ENCODE measurements at places on chromosomes 2 and 18.

DNA sequence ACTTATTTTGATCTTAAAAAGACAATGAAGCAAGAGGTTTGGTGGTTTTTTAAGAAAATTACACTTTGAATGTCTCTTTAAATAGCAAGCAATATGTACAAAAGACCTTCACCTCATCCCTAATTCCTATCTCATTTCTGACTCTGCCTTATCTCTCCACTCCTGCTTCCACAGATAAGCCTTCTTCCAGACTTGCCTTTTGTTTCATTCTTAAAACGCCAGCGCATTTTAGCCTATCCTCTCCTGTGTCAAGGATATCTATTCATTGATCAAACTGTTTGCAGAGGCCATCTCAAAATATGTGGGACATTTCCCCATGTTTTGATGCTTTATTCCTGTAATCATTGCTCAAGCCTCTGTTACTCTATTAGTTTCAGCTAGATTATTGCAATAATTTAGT is 562.5 kb downstream of the PARD3B start:
- DNase-seq = no peak

DNA sequence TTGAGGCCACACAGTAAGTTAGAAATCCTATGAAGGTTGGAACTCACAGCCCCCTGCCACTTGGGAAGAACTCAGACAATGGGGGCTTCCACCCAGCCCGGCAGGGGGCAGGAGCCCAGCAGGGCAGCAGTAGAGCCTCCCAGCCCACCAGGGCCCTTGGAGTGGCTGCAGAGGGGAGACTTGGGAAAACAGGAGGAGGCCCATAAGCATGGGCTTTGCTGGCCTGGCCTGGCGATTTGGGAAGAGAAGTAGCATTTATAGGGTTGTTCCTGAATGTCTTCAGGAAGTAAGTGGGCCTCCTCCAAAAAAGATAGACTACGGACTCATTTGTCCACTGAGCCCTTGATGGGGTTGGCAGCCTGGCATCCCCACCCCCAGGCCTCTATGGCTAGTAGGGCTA is 17.4 kb upstream of the FOSL2 start:
- no peak for DNase-seq

DNA sequence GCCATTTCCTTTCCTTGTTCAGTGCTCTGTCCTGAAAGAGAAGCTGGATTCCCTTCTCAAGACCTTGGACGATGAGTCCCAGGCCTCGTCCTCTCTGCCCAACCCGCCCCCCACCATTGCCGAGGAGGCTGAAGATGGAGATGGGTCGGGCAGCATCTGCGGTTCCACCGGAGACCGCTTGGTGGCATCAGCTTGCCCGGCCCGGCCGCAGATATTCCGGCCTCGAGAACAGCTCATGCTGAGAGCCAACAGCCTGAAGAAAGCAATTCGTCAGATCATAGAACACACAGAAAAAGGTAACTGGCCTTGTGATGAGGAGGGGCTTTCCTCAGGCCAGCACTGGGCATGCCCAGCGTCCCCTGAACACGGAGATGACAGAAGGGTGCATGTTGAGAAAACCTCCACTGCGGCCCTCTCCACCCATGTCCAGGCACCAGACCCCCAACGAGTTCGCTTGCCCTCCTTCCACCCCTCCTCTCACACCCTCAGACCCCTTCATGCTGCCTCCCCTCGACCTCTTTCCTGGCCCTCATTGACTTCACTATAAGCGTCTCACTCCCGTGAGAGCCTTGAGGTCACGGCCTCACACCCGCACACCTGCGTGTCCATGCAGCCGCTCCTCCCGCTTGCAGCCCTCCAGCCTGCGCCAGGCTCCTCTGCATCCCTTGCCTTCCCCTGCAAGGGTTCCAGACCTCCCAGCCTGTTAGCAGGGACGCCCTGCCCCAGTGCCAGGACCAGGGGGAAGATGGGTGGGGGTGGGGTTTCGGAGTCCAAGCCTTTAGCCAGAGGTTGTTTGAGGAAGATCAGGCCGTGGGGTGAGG is 95.0 kb downstream of the DGKD start:
- no peak for DNase-seq

DNA sequence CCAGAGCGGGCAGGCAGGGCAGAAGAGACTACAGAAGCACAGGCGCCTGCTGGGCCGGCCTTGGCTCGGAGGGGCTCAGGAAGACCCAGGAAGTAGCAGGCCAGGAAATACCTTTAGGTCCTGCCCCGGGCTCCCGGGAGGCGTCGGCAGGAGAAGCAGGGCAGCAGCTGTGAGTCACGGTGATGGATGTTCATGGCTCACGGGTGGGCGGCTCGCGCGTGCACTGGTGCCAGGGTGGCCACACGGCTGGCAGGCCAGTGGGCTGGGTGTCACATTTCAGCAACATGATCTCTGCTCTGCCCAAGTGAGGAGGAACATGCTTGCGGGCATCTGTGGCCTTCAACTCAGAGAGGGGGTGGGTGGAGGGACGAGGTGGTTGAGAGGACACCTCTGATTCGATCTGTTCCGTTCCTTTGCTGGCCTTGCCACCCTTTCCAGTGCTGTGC is 139.3 kb downstream of the KLHL29 start:
- DNase-seq = no peak

- DNase-seq = no peak
These were observed 44.2 kb upstream of the DYNC2LI1 start for GRCh38 chr2:43729491-43730174.

Data from AG04450 (cell line).